Activated T-cell treated with anti-CD3 and anti-CD28 coated beads for 1 hour (primary cell): ENCODE measurements at places on chromosomes 7 and 10.

DNA sequence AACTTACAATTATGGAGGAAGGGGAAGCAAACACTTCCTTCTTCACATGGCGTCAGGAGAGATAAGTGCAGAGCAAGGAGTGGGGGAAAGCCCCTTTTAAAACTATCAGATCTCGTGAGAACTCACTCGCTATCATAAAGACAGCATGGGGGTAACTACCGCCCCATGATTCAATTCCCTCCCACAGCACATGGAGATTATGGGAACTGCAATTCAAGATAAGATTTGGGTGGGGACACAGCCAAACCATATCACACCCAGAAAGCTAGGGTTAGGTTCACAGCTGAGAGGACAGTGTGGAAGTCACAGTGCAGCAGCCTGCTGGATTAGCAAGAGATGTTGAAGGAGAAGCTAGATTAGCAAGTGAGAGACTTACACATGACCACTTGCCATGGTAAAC is 81.6 kb downstream of the CRTAC1 start:
- no peak for DNase-seq

GRCh38 chr7:141584935-141585334 is 33.7 kb downstream of the AGK start:
- DNase-seq, result no peak

DNA sequence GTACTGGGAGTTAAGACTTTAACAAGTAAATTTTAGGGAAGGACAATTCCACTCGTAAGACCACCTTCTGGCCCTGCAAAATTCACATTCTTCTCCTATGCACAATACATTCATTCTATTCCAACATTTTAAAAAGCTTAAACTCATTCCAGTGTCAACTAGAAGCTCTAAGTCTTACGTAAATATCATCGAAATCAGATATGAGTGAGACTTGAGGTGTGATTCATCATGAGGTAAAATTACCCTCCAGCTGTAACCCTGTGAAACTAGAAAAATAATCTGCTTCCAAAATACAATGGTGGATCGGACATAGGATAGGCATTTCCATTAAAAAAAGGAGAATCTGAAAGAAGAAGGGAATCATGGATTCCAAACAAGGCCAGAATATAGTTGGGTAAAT is 370.3 kb downstream of the CDC14C start:
- DNase-seq, result no peak

- no peak for DNase-seq
Observed at GRCh38 chr7:48636391-48637015, 287.8 kb upstream of the CDC14C start.

DNA sequence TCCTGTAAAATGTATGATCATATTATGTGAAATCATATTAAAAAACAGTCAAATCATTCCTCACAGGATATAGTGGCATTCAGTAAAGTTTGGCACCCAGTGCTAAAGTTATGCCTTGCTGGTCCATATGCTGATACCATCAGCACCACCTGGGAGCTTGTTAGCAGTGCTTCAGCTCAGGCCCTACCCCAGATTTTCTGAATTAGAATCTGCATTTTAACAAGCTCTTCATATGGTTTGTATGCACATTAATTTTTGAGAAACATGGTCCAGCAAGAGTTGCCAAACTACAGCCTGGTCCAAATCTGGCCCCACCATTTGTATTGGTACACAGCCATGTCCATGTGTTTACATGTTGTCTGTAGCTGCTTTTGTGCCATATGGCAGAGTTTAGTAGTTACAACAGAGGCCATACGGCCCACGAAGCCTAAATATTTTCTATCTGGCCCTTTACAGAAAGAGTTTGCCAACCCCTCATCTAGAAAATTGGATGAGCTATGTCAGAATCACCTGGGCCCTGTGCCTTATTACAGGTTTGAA is 30.1 kb downstream of the RAB18 start:
- DNase-seq, result no peak

DNA sequence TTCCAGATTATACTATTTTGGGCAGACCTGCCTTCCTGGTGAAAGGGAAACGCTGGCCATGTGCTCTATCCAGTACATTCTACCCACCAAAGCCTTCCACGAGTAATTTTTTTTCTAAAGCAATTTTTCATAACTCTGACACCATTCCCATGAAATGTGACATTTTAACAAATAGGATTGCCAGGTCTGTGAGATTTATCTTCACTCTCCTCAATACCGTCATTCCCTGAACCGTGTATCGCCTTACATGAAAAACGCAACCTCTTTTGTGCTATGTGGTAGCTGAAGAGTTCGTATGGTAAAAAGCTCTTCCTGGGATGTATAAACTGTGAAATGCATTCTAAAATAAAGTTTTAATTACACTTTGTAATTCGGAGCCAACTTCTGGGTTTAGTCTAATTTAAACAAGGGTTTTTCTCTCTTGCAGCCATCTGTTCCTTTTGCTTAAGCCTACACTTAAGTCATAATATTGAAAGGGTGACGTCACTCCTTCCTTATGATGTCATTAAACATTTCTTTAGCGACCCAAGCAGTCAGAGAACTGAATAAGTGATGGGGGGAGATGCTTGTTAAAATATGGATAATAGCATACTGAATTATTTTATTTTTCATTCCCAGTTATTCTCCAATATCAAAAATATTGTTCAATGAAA is 27.7 kb downstream of the C1QL3 start:
- DNase-seq, result no peak

- no peak for DNase-seq
Observed at GRCh38 chr10:31374146-31374696, 55.2 kb downstream of the ZEB1 start.

GRCh38 chr7:80136261-80137055 is 1.8 kb downstream of the GNAI1 start:
- DNase-seq, result no peak

DNA sequence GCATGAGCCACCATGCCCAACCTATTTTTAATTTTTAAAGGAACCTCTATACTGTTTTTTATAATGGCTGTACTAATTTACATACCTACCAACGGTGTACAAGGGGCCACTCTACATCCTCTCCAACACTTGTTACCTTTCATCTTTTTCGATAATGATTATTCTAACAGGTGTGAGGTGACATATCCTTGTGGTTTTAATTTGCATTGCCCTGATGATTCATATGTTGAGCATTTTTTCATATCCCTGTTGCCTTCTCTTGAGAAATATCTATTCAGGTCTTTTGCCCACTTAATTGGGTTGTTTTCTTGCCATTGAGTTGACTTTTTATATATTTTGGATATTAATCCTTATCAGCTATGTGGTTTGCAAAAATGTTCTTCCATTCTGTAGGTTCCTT is 167.0 kb downstream of the CTTNBP2 start:
- no peak for DNase-seq

DNA sequence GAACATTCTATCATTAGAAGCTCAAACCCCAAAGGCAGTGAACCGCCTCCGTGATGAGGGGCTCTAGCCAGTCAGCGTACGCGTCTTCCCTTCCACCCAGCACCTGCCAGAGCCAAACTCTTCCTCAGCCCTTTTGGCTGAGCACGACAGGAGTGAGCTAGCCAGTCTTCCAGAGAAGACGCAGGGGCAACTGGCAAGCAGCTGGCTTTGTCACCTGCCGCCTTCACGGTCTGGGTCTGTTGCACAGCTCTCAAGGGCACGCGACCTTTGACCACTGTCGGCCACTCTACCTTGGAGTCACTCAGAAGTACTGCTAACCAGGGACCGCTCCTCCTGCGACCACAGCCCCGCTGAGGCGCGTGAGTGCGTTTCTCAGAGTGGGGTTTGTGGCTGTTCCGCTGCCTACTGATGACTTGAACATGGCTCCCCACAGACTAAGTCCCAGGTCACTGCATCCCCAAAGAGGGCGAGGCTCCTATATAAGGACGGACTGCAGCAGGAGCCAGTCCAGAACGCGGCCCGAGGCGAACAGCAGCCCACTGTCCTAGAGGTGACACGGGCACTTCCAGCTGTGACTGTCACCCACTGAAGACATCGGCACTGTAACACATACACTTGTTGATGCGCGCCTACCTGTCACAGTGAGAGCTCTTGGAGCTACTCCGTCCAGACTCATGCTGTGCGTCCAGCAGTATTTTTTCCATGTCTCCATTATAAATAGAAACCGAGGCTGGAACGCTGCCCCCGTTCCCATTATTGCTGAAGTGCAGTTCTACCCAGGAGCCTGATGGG is 8.4 kb downstream of the BNIP3 start:
- DNase-seq, result no peak

- no peak for DNase-seq
Observed at GRCh38 chr10:86553213-86553612, 31.6 kb upstream of the WAPL start.

- DNase-seq, result no peak
Observed at GRCh38 chr7:137992104-137992549, 9.8 kb downstream of the CREB3L2 start.

- no peak for DNase-seq
Observed at GRCh38 chr7:68623030-68623429, 975.2 kb upstream of the AUTS2 start.

- DNase-seq, result no peak
Observed at GRCh38 chr7:113394856-113395255, 276.5 kb upstream of the SMIM30 start.

GRCh38 chr10:81730891-81731290 is 144.1 kb upstream of the NRG3 start:
- DNase-seq, result no peak

GRCh38 chr10:83995738-83996331 is 143.5 kb upstream of the GHITM start:
- DNase-seq, result no peak

DNA sequence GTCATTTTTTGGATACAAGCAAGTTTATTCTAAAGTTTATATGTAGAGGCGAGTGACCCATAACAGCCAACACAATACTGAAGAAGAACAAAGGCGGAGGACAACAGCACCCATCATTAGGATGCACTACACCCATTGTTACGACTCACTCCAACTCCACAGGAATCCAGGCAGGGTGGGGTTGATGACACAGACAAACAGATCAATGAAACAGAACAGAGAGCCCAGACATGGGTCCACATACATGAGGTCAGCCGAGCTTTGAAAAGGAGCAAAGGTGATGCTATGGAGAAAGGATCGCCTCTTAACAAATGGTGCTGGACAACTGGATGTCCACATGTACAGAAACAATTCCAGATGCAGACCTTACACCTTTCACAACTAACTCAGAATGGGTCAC is 426.4 kb downstream of the PTPRN2 start:
- no peak for DNase-seq

- no peak for DNase-seq
Observed at GRCh38 chr7:80372415-80372814, 139.4 kb downstream of the GNAT3 start.

- DNase-seq, result no peak
Observed at GRCh38 chr7:86942081-86942480, 117.4 kb downstream of the ELAPOR2 start.

GRCh38 chr7:20114468-20114867 is 102.7 kb downstream of the MACC1 start:
- DNase-seq, result no peak

- no peak for DNase-seq
Observed at GRCh38 chr10:126090911-126091728, 194.8 kb downstream of the FANK1 start.

DNA sequence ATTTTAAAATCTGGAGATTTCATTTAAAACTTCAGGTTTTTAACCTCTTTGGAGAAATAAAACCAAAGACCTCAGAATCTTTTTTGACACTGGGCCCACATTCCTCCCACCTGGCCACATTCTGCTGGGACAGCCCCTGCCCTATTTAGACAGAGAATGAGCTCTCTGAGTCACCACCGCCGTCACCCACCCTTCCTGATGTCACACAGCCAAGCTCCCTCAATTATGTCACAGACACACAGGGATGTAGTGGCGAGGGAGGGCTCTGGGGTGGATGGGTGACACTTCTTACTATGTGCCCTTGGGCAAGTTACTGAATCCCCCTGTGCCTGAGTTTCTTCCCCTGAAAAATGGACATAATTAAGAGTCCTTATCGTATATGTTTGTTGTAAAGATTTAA is 162.6 kb downstream of the RAB11FIP2 start:
- no peak for DNase-seq
